ENCODE measurements at places on chromosomes 6 and 20.
A peak's percentile ranks its signal among the peaks of the same experiment; 100 is the strongest.

GRCh38 chr20:38353316-38353715 lies 7.0 kb downstream of the LBP start:
- DNase-seq: no peak

GRCh38 chr6:68094070-68094469 lies 541.0 kb upstream of the ADGRB3 start:
- DNase-seq: no peak

GRCh38 chr6:11500008-11500407 lies 37.5 kb upstream of the TMEM170B start:
- no peak for DNase-seq

GRCh38 chr20:41617059-41617901 lies 897 bp downstream of the CHD6 start:
- DNase-seq: peak; percentile 50

DNA sequence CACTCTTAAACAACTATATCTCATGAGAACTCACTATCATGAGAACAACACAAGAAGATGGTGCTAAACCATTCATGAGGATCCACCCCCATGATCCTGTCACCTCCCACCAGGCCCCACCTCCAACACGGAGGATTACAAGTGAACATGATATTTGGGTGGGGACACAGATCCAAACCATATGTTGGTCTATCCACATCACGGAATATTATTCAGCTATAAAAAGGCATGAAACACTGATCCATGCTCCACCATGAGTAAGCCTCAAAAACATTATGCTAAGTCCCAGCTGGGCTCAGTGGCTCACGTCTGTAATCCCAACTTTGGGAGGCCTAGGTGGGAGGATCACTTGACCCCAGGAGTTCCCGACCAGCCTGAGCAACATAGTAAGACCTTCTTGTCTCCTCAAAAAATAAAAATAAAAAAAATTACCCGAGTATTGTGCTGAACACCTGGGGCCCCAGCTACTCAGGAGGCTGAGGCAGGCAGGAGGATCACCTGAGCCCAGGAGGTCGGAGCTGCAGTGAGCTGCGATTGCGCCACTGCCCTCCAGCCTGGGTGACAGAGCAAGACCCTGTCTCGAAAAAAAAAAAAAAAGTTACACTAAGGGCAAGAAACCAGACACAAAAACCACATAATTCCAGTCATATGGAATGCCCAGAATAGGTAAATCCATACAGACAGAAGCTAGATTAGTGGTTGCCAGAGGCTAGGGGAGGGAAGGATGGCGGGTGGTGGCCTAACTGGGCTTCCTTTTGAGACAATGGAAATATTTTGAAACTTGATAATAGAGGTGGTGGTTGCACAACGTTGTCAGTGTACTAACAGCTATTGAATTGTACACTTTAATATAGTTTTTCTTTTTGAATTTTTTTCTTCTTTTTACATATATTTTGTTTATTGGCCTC lies 43.1 kb downstream of the ZNF217 start:
- no peak for DNase-seq

- DNase-seq: no peak
Observed at GRCh38 chr6:170367241-170367640, 60.7 kb downstream of the FAM120B start.

GRCh38 chr6:144378437-144378836 lies 93.3 kb downstream of the UTRN start:
- DNase-seq: no peak
